Cardiac muscle cell (in vitro differentiated cells and primary cell): ENCODE measurements at places on chromosomes 7 and 10. TPM values are rescaled to one million over a fixed set of nuclear protein-coding genes. Genes with fewer than 3 reads are reported as not detected.

- no peak overlapping the region for H3K4me3 ChIP-seq
- no peaks in the 10 kb centered on the region for H3K36me3 ChIP-seq
- H3K4me1 ChIP-seq: no peaks in the 10 kb centered on the region
Observed at GRCh38 chr7:142733271-142733670, 16.0 kb upstream of the PRSS1 start.

DNA sequence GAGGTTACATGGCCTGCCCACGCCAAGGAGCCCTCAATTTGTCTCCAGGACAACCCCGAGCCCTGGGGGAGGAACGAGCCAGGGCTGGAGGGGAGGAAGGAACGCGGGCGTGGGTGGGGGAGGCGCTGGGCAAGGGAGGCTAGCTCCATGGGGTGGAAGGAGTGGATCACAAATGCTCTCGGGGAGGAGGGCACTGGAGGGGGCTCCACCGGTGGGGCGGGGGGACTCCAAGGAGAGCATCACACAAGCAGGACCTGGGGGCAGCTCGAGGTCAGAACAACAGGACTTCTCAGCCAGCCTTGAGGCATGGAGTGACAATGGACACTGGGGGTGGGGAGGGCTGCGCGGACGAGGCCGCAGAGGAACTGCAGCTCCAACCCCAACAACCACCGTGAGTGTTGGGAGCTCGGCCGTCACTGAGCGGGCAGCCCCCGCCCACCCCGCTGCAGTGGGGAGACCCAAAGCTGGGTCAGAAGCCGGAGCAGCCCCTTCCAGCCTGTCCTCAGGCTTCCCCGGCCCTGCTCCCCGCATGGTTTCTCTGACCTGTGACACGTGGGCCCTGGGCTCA is 41.1 kb downstream of the STK32C start:
- no peak overlapping the region for H3K27ac ChIP-seq
- H3K36me3 ChIP-seq: no peaks in the 10 kb centered on the region
- DNase-seq: no peak
- H3K27me3 ChIP-seq: no peaks in the 10 kb centered on the region
- H3K4me1 ChIP-seq: no peaks in the 10 kb centered on the region

DNA sequence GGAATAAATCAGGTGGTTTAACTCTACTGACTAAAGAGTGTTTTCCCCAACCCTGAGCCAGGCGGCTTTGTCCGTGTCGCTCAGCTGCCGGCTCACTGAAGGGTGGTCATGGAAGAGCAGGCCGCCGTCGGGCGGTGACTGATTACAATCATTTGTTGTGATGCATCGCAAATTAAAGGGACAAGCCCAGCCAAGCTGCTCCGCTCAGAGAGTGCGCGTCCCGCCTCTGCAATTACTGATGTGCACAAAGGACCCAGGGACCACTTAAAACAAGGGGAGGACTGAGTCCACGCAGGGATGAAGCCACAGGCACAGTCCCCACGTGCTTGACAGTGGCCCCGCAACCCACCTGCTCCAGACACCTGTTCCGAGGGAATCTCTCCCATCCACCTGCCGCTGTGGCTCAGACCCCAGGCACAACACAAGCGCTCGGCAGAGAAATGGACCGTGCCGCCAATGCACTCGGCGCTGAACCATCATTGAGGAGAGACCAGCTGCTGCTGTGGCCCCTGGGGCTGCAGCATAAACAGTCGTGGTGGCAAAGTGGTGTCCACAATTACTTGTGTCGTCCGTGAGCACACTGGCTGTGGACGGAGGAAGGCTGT is 526.5 kb downstream of the PTPRN2 start:
- H3K27ac ChIP-seq: no peak overlapping the region
- no peaks in the 10 kb centered on the region for H3K27me3 ChIP-seq
- no peak for DNase-seq
- H3K4me3 ChIP-seq: no peak overlapping the region
- H3K4me1 ChIP-seq: no peaks in the 10 kb centered on the region

DNA sequence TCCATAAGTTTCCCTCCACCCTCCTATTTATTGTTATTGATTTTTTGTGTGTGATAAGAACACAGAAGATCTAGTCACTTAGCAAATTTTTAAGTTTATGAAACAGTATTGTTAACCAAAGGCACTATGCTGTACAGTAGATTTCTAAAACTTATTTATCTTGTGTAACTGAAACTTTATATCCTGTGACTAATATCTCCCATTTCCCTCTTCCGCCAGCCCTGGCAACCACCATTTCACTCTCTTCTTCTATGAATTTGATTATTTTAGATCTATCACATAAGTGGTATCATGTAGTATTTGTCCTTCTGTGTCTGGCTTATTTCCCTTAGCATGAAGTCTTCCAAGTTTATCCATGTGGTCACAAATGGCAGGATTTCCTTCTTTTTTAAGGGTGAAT is 144.3 kb upstream of the INHBA start:
- H3K36me3 ChIP-seq: no peaks in the 10 kb centered on the region
- H3K27ac ChIP-seq: no peak overlapping the region
- H3K4me1 ChIP-seq: no peaks in the 10 kb centered on the region
- no peak overlapping the region for H3K4me3 ChIP-seq

- H3K27me3 ChIP-seq: no peaks in the 10 kb centered on the region
- H3K4me1 ChIP-seq: no peaks in the 10 kb centered on the region
- no peak for DNase-seq
- H3K4me3 ChIP-seq: no peak overlapping the region
Observed at GRCh38 chr10:131095313-131095580, 216.3 kb downstream of the TCERG1L start.

DNA sequence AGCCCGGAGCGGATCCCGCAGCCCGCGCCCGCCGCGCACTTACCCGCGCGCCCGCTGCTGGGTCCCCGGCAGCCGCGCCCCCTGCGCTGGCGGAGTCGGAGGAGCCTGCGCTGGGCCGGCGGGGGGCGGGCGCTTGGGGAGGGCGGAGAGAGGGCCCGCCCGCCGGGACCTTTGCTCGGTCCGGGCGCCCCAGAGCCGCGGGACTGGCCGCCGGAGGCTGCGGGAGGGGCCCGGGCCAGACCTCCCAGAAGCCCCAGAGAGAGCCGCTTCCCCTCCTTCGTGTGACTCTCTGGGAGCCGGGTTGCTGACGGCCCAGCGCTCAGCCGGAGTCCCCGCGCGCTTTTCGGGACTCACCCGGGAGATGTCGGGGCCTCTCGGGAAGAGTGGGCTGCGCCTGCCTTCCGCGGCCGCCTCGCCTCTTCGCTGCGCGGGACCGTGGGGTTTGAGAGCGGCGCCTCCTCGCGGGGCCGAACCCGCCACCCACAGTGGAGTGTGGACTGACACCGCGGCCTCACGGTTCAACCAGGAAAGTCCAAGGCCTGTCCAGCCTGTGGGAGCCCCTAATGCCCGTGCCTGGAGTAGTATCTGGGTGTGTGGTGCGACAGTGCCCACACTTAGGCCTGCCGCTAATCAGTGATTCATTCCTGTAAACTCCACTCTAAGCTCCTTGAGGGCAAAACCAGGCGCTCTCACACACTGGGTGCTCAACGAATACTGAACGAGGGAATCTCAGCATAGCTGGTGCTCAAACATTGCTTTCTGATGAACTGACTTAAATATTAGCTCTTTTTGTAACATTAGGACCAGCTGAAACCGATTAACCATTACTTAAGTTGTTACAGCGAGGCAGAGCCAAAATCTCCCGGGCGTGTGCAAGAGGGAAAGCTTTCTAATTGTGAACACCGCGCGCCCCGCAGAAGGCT is at the start of gene GSDME:
Gene GSDME (minus strand): TSS at position 112 of the 923 bp plus-strand sequence. CDS start 7,690 bp downstream, outside the sequence.
- H3K27ac ChIP-seq: no peak within 1 kb of the TSS
- H3K27me3 ChIP-seq: peaks cover 25% of the 10 kb centered on the region
- DNase-seq: peak; percentile 80
- no peaks in the 10 kb centered on the region for H3K4me1 ChIP-seq

DNA sequence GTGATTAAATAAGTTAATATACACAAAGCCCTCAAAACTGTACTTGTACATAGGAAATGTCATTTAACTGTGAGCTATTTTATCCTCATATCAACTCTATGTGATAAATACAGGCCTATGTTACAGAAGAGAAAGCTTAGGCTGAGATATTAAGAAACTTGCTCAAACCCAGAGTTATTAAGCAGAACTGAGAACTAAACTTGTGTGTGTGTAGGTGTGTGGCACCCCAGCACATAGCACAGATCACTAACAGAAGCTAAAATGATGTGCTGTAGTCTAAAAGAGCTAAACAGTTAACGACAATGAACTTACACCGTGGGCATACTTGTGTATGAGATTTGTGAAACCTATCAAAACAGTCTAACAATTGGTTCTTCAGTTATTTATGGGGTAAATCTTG is 34.5 kb downstream of the MTPN start:
- peak overlapping the region; percentile 88 for H3K27ac ChIP-seq
- no peak for DNase-seq
- no peak overlapping the region for H3K4me3 ChIP-seq
- no peaks in the 10 kb centered on the region for H3K36me3 ChIP-seq
- H3K27me3 ChIP-seq: no peaks in the 10 kb centered on the region
- peaks cover 75% of the 10 kb centered on the region for H3K4me1 ChIP-seq

GRCh38 chr10:106513352-106513771 is 651.1 kb downstream of the SORCS1 start:
- no peaks in the 10 kb centered on the region for H3K27me3 ChIP-seq
- H3K36me3 ChIP-seq: no peaks in the 10 kb centered on the region
- peak; percentile 28 for DNase-seq
- no peaks in the 10 kb centered on the region for H3K4me1 ChIP-seq
- H3K4me3 ChIP-seq: no peak overlapping the region

DNA sequence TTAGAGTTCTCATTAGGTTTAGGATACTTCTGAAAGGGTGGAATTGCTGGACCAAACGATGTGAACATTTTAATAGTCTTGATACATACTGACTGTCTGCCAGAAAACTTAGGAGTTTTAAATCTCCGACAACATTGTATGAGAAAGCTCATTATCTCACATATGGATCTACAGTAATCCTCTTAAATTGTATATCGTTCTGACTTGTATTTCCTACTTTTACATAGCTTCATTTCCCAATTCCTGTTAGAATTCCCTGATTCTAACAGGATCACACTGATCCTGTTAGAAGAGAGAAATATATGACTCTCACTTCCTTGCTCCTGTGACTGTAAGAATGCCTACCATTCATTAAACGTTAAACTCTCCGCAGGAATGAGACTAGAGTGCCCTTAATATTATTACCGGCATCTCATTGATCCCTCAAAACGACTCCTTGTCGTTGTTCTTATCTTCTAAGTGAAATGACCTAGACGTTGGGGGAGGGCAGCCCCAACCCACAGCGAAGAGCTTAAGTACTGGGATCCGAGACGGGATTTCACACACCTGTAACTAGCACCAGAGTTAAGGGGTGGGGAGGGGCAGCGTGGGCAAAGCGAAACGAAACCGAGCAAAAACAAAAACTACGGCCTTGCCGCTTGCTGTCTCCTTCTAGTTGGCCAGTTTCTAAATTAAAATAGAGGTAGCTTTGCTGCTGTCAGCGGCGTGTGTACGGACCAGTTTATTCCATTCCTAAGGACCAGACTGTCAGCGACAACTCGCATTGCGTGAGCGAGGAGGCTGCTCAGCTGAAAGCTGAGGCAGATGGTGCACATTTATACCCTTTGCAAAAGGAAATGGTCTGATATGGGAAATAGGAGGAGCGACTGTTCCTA is 678 bp upstream of the TMEM106B start:
- no peaks in the 10 kb centered on the region for H3K27me3 ChIP-seq
- peaks cover 4% of the 10 kb centered on the region for H3K36me3 ChIP-seq
- DNase-seq: no peak
- H3K4me3 ChIP-seq: peak overlapping the region; percentile 53
- H3K4me1 ChIP-seq: peaks cover 9% of the 10 kb centered on the region

- no peak overlapping the region for H3K27ac ChIP-seq
- DNase-seq: no peak
- H3K4me1 ChIP-seq: no peaks in the 10 kb centered on the region
- H3K4me3 ChIP-seq: no peak overlapping the region
- H3K36me3 ChIP-seq: no peaks in the 10 kb centered on the region
Observed at GRCh38 chr10:50447691-50448090, 176.1 kb downstream of the SGMS1 start.

DNA sequence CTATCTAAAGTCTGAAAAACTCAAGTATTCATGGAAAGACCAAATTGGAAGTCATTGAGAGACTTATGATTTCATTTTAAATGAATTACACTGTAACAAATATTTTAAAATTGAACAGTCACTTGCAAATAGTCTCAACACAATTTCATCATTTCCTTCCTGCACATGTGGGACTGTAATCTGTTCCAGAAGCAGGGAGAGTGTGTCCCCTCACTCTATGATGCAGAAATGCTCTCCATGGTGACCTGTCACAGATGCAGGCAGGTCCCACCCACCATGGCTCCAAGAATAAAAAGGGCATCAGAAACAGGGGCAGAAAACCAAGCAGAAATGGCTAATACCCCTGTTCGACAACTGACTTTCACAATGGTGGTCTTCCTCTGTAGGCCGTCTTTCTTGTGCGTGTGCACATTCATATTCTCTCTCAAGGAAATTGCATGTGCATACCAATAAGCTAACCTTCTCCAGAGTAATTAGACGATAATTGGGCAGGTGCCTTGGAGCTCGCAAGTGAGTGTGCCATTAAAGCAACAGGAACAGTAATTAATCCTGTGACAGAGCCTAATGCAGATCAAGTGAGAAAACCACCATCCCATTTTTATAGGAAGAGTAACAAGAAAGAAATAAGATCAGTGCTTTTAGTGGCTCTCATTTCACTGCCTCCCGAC is 170.9 kb downstream of the ZMYND11 start:
- H3K27me3 ChIP-seq: no peaks in the 10 kb centered on the region
- DNase-seq: no peak
- H3K4me1 ChIP-seq: peaks cover 12% of the 10 kb centered on the region
- H3K27ac ChIP-seq: peak overlapping the region; percentile 57

The FAM180A gene
- total RNA-seq: not detected in 2 replicates

The ZNF467 gene
- 19.9 and 33.7 TPM in 2 replicates for total RNA-seq

The SERPINE1 gene
- 1.1 and 1.6 TPM in 2 replicates for total RNA-seq

The SORCS1 gene
- 60.1 and 73.0 TPM in 2 replicates for total RNA-seq

The FAM241B gene
- 8.5 and 13.7 TPM in 2 replicates for total RNA-seq
